ENCODE measurements at places on chromosomes 6 and 20. TPM values are rescaled to one million over a fixed set of nuclear protein-coding genes. Genes with fewer than 3 reads are reported as not detected.
A peak's percentile ranks its signal among the peaks of the same experiment; 100 is the strongest.

DNA sequence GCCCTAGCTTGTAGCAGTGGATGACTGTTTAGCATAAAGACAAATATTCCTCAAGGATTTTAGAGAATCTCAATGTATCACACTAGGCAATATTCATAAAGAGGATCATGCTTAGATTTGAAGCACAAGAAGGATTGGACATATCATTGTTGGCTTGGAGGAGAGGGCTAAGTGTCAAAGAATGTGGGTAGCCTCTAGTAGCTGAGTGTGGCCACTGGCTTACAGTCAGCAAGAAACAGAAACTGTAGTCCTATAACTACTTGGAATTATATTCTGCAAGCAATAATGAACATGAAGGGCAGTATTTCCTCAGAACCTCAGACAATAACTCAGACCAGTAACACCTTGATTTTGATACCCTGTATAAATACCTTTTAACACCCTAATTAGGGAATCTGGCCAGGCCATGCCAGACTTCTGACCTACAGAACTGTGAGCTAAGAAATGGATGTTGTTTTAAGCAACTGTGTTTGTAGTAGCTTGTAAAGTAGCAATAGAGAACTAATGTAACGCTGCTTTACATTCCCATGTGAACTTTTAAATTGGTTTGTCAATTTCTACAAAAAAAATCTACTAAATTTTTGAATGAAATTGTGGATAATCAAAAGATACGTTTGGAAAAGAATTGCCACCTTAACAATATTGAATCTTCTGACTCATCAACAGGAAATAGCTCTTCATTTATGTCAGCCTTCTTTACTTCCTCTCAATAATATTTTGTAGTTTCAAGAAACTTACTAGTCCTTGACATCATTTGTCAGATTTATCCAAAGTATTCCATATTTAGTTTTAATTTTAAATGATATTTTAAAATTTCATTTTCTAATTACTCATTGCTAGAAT lies 65.2 kb upstream of the RSPO3 start:
- DNase-seq = no peak

UNC93A gene
- not detected for total RNA-seq

GRCh38 chr6:25488156-25488555 lies 163.9 kb upstream of the SCGN start:
- DNase-seq = no peak

CD24 gene
- 63.6 TPM for total RNA-seq

DNA sequence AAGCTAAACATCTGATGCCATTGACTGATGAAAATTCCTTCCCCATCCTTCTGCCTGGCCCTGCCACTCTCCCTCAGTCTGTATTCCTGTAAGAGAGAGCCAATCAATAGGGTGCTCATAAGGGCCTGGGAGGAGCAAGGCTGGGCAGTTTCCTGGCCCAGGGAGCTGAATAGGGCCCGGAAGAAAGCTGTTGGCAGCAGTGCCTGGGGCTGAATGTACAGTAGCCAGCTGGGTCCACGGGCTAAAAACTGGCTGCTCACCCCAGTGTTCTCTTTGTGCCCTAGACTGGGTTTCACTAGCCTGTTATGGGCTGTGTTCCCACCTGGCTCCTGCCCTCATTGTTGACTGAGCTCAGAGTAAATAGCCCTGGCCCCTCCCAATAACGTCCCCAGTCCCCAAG lies 1.7 kb upstream of the WFDC2 start:
- no peak for DNase-seq

TREM2 gene
- 62.2 TPM for total RNA-seq

DNA sequence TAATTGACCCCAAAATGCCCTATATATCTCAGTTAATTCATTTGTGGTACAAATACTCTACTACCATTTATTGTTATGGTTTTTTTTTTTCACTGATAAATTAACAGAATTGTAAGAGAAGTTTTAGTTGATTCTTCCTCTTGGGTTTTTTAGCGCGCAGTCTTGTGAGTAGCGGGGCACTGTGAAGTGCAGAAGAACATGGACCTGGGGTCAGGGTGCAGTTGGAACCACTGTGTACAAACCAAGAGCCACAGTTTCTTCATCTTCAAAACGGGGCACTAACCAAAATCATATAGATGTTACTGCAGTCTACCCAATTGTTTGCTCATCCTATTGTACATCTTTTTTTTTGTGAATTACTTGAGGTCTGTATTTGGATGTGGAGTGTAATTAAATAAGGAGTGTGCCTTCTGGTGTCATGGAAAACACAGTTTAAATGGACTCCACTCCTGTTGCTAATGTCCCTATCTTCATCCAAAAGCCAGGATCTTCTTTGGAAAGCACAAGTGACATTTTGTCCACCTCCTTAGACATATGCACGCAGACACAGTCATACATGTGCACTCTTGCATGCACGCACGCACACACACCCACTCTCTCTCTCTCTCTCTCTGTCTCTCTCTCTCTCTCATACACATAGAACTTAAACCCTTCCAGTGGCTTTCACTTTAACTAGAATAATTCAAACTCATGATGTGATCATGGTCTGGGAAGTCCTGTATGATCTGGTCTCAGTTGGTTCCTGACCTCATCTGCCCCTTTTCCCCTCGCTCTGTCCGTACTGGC lies 51.5 kb downstream of the AFDN start:
- no peak for DNase-seq

DNA sequence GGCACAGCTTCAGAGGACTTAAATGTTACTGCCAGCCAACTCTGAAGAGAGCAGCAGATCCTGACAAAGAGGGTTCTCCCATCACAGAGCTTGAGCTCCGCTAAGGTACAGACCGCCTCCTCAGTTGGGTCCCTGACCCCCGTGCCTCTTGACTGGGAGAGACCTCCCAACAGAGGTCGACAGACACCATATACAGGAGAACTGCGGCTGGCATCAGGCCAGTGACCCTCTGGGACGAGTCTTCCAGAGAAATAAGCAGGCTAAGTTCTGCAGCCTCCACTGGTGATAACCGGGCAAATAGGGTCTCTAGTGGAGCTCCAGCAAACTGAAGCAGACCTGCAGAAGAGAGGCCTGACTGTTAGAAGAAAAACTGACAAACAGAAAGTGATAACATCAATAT lies 187.0 kb downstream of the CLVS2 start:
- DNase-seq = peak; percentile 38

DNA sequence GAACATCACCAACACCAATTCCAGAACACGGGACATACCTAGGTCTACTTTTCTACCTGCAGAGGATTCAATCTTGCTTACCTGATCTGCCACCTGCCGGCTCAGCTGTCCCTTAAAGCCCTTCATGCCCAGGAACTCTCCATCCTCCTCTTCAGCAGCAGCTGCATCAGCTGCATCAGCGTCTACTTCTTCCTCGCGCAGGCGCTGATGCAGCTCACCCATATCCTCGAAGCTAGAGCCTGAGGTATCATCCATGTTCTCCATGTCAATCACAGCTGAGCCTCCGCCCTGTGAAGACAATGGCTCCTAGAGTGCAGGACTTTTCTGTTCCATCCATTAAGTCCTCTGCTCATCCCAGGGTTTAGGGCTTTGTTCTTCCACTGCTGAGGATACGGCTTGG lies 918 bp downstream of the YIPF3 start:
- DNase-seq = no peak

DNA sequence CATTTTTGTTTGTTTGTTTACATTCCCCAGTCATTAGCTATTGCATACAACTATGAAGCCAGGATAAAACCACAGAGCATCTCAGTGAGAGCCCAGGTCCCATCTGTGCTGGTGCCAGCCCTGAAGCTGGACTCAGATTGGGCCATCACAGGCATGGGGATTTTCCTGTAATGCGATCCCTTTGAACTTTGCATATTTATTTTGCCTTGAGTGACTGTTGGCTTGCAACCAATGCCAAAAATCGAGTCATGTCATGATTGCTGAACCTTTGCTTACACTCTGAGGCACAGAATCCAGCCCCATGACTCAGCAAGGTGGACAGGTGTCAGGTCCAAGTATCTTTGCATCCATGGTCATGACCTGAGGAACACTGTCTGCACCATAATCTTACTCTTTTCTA lies 46.2 kb upstream of the GGTLC1 start:
- no peak for DNase-seq

GRCh38 chr20:60694763-60695162 lies 557.3 kb upstream of the CDH4 start:
- no peak for DNase-seq

- no peak for DNase-seq
These were observed 3.2 kb downstream of the MTG2 start for GRCh38 chr20:62186096-62186426.

DNA sequence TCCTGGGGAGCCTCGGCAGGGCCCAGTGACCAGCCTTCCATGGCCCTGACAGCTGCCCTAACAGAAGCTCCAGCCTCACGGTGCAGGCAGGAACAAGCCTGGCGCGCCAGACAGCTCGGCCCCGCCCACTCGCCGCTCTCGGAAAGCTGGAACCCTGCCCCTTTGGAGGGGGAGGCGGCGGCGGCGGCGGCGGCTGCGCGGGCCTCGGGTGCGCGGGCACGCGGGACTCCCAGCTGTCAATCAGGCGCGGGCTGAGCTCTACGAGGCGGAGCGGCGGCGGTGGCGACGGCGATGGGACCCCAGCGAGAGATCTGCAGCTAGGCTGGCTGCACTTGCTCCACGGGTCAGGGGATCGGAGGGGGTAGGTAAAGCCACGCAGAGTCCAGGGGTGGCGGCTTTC lies at the start of gene NRSN1:
Gene NRSN1 (plus strand): TSS at position 236 of the 400 bp plus-strand sequence. CDS start 8,113 bp downstream, outside the sequence.
- DNase-seq = no peak

DNA sequence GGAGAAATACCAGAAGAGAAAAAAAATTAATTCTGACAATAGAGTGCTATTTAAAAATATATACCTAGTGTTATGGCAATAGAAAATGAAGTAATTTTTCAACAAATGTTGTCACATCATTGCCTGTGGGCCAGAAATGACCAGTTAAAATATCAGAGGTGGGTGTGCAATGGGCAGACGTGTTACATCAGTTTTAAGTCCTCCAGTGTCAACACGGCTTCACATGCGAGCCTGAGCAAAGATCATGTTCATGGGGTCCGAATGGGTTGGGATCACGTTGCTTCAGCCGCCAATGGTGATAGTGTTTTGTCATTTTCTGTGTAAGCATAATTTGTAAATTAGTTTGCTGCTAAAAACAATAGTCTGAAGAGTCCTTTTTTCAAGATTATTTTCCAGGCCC lies 27.5 kb downstream of the TMEM200A start:
- DNase-seq = no peak

- DNase-seq = no peak
These were observed 47.8 kb downstream of the PSMB1 start for GRCh38 chr6:170505306-170505705.

DNA sequence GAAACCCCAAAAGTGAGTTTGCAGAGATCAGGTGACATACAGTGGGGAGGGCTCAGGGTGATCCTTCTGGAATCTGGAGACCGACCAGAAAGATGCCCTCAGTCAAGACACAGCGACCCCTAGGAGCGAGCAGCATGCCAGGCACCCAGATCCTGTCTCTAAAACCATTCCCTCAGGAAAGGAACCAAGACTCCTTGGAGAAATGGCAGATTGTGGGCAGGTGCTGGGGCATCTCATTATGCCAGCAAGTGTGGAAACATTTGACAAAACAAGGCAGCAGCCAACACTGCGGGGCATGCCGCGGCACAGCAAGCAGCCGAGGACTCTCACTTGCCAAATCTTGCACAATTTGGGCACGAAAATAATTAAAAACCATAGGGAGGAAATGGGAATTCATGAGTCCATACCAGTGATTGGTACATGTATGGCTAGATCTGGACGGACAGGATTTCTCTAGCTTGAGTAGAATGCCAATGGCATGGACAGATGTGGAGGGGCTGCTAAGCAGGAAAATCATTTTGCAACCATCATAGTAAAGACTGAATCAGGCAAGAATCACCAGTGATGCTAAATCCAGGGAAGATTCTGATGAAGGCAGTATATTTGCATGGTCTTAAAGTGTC lies 76.9 kb downstream of the GINS1 start:
- DNase-seq = no peak

GSTA3 gene
- not detected for total RNA-seq

GJA1 gene
- total RNA-seq = 127 TPM

DNA sequence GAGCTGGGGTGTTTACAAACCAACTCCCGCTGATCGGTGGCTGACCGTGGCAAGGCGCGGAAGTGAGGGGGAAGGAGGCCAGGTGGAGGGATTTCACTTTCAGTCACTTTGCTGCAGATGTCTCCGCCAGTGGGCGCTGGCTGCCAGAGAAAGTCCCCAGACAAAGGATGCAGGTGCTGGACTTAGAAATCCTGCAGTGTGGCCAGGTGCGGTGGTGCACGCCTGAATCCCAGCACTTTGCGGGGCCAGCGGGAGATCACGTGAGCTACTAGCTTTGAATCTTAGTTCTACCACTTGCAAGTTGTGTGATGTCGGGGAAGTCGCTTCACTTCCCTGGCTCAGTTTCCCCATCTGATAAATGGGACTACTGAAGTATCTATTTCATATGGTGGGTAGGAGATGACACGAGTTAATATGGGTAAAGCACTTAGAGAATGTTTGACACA lies 180.4 kb downstream of the ZNF217 start:
- peak; percentile 70 for DNase-seq

- DNase-seq = no peak
These were observed 867 bp downstream of the TCF21 start for GRCh38 chr6:133889557-133890403.

DNA sequence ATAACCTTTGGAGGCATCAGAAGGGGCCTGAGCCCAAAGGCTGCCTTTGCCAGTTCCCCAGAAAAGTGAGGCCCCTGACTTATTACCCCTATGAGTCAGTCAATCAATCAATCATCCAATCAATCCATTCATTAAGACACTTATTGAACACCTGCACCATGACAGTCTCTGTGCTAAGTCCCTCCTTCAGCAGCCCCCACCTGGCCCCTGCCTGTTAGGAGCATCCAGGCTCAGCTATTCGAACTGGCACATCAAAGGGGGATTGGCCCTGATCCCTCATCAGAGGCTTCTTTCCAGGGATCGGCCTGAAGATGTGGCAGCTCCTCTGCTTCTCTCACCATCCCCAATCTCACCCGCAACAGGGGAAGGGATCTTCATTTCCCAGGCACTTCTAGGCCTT lies 27.7 kb upstream of the VEGFA start:
- peak; percentile 17 for DNase-seq

GRCh38 chr20:24166123-24166381 lies 177.5 kb upstream of the GGTLC1 start:
- DNase-seq = no peak

- DNase-seq = no peak
These were observed 230.5 kb upstream of the KHDRBS2 start for GRCh38 chr6:62516291-62517141.

DDX43 gene
- 2.5 TPM for total RNA-seq

XKR7 gene
- total RNA-seq = 0.09 TPM

DNA sequence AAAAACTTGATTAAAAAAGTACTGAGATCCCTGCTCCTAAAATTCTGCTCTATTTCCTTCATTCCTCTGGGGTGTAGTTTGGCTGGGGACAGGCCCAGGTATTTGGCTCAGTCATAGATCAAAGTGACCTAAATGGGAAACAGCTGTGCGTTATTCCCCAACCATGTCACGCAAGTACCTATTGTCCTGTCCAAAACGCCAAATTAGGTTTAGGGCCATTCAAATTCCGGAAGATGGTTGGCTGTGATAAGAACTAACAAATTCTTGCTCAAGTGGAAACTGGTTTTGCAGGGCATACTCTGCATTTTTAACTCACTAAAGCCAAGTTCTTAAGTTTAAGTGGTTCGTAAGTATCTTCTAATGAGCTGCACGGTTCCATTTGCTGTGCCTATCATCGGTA lies 147.6 kb upstream of the TMEM170B start:
- no peak for DNase-seq

POM121L2 gene
- not detected for total RNA-seq

ME1 gene
- 14.7 TPM for total RNA-seq

GRCh38 chr6:70957284-70957617 lies 391 bp upstream of the B3GAT2 start:
- DNase-seq = no peak

GRCh38 chr6:102902471-102902870 lies 1509.0 kb downstream of the GRIK2 start:
- DNase-seq = no peak

Measured in upper lobe of right lung (tissue), 1 donor.